ENCODE measurements at places on chromosomes 4 and X.

- no peak for DNase-seq
Observed at GRCh38 chr4:152735906-152736305, 43.6 kb downstream of the TIGD4 start.

DNA sequence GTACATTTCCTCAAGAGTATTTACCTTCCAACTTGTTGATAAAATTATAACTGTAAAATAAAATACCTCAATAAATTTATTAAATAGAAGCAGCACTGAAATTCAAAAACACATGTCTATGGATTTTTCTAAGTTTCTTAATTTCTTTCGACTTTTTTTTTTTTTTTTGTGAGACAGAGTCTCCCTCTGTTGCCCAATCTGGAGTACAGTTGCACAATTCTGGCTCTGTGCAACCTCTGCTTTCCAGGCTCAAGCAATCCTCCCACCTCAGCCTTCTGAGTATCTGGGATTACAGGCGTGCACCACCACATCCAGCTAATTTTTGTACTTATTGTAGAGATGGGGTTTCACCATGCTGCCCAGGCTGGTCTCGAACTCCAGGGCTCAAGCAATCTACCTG is 79.8 kb downstream of the IQCM start:
- no peak for DNase-seq

- no peak for DNase-seq
Observed at GRCh38 chr4:152629908-152630307, 49.9 kb downstream of the TMEM154 start.

DNA sequence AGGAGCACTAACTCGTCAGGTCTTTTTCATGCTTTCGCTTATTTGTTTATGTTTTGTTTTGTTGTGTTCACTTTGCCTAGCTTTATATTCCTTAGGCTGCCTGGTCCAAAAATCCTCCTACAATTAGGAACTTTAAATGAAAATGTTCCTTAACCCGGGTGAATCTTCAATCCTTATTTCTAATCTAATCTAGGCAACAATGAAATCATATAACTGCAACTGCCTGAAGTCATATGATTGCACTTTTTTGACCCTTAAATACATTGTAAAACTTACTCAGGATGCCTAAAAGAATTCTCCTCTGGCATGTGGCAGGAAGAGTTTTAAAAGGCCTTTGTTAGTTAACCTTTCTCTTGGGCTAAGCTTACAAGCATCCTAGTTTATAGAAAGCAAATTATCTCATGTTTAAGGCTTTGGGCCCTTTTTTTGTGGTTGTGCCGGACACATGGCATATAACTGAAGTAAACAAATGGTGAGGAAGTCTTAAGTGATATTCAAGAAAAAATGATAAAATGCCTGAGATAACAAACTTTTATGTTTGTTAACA is 279.4 kb downstream of the FAT4 start:
- no peak for DNase-seq

- DNase-seq: no peak
Observed at GRCh38 chr4:3442959-3443749, 1.4 kb downstream of the HGFAC start.
